PC-3 (cell line): ENCODE measurements at places on chromosomes 6 and 20.
A peak's percentile ranks its signal among the peaks of the same experiment; 100 is the strongest.

- DNase-seq = no peak
Measured at GRCh38 chr6:39998126-39998525, 63.9 kb upstream of the MOCS1 start.

- no peak for DNase-seq
Measured at GRCh38 chr20:48141660-48142515, 356.6 kb upstream of the SULF2 start.

DNA sequence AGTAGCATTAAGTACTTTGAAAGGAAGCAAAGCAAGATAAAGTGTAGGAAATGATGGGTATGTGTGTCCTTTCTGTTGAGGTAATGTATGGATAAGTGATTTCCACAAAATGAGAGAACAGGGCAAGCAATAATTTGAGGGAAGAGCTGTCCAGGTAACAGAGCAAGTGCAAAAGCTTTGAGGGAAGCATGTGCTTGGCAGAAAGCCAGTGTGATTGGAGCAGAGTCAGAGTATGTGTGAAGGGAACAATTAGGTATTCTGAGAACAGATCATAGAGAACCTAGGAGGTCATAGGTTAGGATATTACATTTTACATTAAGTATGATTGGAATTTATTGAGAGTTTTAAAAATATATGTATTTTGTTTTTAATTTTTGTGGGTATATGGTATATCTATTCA, 30.2 kb upstream of the MAN1A1 start:
- no peak for DNase-seq

GRCh38 chr6:83536034-83536646, 23.8 kb downstream of the PRSS35 start:
- peak; percentile 78 for DNase-seq

GRCh38 chr6:118775381-118775780, 118.6 kb upstream of the ASF1A start:
- no peak for DNase-seq

GRCh38 chr20:1894471-1894950, 696 bp upstream of the SIRPA start:
- peak; percentile 62 for DNase-seq

- DNase-seq = no peak
Measured at GRCh38 chr6:35519313-35520015, 6.8 kb upstream of the TULP1 start.

DNA sequence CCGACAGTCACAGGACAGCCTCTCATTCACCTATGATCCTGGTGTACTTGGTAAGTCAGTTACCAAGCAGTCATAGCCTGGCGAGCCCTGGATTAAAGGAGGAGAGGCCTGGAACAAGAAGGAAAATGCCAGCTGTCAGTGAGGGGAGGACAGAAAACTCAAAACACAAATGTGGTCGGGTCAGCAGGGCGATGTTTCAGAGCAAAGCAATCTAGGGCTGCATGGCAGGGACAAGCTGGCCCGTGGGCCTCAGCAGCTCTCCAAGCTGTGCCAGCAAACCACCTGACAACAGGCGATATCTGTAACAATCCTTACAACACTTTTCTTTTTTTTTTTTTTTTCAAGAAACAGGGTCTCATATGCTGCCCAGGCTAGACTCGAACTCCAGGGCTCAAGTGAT, 40.3 kb downstream of the MGME1 start:
- no peak for DNase-seq

- no peak for DNase-seq
Measured at GRCh38 chr6:19035461-19036195, 648.5 kb downstream of the RNF144B start.

DNA sequence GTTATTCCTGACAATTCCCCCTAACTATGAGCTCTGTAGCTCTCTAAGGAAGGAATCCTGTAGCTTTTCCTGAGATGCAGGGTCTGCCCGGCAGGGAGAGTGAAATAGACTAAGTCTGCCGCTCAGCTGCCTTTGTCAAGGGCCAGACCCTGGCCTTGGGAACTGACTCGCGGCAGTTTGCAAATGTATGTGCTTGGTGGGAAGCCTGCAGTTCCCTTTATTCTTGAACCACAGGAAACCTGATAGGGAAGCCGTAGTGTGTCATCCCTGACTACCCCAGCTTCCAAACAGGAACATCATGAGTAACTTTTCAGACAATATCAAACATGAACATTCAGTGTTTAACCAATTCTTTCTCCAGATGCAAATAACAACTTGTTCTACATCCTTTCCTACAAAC, 78.7 kb upstream of the IFNGR1 start:
- DNase-seq = peak; percentile 63

DNA sequence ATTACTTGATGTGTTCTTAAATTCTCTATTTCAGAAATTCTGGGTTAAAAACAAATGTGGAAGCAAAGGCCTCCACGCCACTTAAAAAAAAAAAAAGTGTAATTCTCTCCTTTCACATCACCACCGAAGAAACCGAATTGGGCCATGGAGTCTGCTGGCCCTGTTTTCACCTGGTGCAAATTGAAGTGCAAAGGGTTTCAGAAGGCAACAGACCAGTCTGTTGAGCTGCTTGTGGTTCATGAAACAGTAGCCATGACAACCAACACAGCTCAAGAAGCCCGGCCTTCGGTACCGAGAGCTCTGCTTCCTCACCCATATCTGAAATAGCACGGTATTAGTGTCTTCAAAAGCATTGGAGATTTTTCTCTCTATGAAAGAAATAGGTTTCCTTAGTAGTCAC, 63.1 kb downstream of the GMPR start:
- no peak for DNase-seq

DNA sequence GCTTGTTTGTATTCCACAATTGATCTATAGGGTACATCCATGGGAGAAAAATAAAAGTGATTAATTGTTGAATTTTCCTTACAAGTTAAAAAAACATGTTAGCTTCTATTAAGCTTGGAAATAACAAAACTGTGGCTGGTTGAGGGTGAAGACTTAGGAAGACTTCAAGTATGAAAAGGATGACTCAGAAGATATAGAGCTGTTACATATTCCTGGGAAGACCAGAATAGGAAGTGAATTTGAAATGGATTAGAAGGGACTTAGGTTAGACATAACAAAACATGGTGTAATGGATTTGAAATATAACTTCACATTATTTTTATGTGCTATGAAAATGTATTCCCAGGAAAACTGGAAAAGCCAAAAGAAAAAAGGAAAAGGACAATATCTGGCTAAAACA, 732.2 kb downstream of the HDGFL1 start:
- DNase-seq = no peak

GRCh38 chr20:58073945-58074856, 154.3 kb downstream of the ANKRD60 start:
- peak; percentile 23 for DNase-seq

- no peak for DNase-seq
Measured at GRCh38 chr6:33277663-33278391, 904 bp downstream of the B3GALT4 start.

DNA sequence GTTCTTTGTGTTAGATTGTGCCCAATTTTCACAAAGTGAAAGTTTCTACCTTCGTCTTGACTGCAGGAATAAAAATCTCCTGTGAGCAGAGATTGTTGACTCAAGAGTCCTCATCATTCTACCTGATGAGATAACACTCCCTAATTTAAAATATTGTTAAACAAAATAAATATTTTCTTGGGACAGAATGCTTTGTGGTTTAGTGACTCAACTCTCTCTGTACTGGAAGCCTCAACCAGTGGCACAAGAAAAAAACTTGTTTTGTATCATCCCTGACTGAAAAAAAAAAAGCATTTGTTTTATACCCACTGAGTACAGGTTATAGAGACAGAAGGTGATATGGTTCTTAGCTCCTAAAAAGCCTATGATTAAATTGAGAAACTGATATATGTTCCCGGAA, 78.9 kb downstream of the CRYBG1 start:
- peak; percentile 82 for DNase-seq

GRCh38 chr6:15871276-15871675, 208.4 kb upstream of the DTNBP1 start:
- DNase-seq = no peak

GRCh38 chr20:51122931-51123658, 100.2 kb upstream of the KCNG1 start:
- peak; percentile 38 for DNase-seq

- DNase-seq = peak; percentile 91
Measured at GRCh38 chr6:144710207-144710606, 425.1 kb downstream of the UTRN start.

GRCh38 chr20:46328200-46328882, 20.0 kb upstream of the CDH22 start:
- DNase-seq = no peak

DNA sequence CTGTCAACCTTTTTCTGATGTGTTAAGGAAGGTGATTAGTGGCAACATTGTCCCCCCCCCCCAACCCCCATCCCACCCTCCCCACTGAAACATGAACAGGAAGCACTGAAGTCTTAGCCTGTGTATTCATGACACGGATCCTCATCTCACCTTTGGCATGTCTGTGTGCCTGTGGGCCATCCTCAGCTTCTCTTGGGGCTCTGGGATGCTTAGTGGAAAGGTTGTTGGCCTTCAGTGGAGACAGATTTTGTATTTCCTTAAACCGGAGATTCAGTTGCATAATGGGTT, 93.6 kb downstream of the RREB1 start:
- no peak for DNase-seq

DNA sequence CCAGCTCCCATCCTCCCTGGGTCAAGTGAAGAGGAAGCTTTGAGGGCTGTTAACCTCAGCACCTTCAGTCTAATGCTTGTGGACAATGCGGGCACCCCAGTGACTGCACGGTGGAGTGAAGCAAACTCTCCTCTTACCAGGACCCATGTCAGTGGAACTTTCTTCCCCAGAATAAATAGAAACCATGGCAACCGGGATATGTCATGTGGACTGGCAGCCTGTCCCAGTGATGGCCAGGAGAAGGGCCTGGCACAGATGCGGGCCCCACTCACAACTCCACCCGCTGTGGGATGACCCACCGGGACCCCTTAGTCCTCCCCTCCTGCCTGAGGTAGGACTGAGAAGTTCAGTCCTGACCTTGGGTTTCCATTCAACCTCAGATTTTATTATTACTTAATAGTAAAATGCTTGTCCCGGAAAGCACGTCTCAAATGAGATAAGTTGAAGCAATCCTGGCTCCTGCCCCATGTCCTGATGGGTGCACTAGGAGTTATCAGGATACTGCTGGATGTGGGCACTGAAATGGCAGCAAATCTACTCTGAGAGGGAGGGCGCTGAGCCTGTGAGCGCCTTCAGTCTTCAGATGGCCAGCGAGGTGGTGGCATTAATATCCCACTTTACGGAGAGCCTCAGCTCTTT, 23.5 kb downstream of the TOX2 start:
- DNase-seq = no peak

- DNase-seq = peak; percentile 72
Measured at GRCh38 chr6:146827216-146827928, 228.6 kb downstream of the ADGB start.

DNA sequence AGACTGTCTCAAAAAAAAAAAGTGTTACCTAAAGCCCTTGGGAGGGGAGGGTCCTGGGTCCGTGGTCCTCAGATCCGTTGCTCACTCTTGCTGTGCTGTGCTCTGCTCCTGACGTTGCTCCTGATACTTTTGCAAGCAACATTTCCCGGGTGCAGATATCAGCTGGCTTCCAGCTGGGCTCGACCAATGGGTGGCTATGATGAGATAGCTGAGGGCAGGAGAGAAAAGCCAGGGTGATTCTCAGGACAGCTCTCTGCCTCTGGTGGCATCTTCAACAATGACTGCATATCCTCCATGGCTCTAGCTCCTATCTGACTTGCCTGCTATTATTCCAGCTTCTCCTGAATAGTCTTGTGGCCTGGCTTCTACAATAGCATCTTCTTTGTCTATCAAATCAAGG, 134.5 kb downstream of the RPS12 start:
- DNase-seq = no peak

DNA sequence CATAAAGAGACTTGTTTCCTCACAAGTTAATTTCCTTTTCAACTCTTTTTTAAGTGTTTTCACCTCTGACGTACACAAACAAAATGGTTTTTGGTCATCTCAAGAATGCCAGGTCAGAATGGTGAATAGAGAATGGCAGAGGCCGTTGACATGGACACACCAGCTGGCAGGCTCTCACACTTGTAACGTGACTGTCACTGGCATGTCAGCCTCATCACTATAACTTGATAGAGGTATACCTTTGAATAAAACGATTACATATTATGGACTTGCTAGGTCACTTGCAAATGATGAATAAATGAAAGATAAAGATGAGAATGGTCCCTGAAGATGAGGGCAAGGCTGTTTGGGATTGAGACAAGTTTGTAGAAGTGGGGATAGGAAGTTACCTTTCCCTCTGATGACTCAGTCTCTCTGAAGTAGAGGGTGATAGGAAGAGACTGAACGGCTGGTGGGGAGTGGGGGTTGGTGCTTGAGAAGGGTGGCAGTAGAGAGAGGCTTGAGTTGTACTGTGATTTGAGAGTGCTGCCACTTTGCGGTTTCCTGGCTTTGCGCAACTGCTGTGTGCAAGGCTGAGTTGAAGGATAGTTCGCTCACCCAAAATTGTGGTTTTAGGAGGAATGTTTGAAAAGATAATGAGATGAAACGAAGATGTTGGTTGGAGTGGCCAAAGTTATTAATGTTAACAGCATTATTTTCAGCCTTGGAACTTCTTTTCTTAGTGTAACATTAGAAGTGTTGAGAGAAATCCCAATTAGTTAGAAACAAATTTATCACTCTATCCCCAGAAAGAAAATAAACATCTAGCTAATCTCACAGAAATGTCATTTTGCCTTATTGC, 30.3 kb downstream of the TBPL1 start:
- peak; percentile 62 for DNase-seq

GRCh38 chr6:27293436-27294098, 18.5 kb downstream of the POM121L2 start:
- DNase-seq = peak; percentile 81

DNA sequence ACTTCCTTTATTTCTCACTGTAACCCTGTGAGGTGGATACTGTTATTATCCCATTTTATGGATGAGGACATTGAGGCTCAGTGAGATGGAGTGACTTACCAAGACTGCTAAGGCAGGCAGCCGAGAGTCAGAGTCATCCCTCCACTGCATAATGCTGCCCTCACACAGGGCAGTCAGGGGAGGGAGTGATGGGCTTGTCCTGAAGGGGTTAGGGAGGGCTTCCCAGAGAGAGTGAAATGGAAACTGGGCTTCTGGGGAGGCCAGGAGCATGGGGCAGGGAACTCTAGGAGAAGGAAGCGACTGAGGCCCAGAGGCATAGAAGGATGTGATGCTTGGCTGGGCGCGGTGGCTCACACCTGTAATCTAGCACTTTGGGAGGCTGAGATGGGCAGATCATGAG, 31.1 kb downstream of the TM9SF4 start:
- no peak for DNase-seq

DNA sequence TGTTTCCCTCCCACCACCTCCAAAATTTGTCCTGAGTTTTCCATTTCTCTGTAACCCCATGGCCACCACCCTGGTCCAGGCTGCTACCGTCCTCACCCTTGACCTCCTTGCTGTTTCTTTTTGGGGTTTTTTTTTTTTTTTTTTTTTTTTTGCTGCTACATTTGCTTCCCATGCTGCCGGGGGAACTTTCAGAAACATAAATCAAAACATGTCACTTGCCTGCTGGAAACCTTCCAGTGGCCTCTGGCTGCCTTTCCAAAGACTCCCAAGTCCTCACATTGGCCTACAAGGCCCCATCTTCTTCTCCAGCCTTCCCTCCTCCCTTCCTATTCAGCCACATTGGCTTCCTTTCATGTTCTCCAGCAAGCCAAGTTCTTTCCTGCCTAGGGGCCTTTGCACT, 50.4 kb upstream of the PTGIS start:
- no peak for DNase-seq

- no peak for DNase-seq
Measured at GRCh38 chr6:32982702-32983492, 14.5 kb downstream of the BRD2 start.

- DNase-seq = no peak
Measured at GRCh38 chr20:6135347-6135746, 12.5 kb upstream of the FERMT1 start.

GRCh38 chr6:139330306-139330705, 38.5 kb upstream of the TXLNB start:
- DNase-seq = no peak

GRCh38 chr20:36802326-36803222, 29.0 kb upstream of the DSN1 start:
- peak; percentile 11 for DNase-seq
